ENCODE measurements at places on chromosomes 7 and 10.

DNA sequence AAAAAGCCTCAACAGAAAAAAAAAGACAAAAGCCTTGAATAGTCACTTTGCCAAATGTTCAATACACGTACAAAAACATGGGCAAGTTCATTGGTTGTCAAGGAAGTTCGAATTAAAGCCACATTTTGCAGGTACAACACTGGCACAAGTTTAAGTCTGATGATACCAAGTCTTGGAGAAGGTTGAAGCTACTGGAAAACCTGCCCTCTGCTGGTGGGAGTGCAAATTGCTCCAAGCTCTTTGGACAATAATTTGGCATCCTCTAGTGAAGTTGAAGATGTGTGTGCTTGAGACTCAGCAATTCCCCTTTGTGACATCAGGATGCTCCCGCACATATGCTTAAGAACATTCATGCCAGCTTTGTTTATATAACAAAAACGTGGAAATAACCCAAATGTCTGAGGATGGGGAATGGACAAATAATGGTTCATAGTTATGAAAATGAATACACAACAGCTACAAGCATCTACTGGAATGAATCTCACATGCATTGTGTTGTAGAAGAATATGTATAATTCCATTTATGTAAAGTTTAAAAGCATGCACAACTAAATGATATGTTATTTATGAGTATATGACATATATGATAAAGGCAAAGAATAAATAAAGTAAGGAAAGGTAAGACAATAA, 120.0 kb upstream of the PLPP4 start:
- DNase-seq: peak; percentile 24

- no peak for DNase-seq
Measured at GRCh38 chr7:22182149-22182548, 174.8 kb downstream of the RAPGEF5 start.

DNA sequence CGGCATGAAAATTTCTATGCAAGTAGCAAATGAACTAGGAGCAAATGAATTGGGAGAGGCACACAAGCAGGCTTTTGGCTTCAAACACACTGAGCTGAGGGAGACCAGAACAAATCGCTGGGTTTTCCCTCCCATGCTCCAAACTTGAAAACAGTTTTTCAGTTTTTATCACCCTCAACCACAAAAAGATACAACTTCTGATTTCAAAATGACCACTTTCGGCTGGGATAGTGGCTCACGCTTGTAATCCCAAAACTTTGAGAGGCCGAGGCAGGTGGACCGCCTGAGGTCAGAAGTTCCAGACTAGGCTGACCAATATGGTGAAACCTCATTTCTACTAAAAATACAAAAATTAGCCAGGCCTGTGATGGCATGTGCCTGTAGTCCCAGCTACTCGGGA, 9.0 kb upstream of the CHUK start:
- no peak for DNase-seq

DNA sequence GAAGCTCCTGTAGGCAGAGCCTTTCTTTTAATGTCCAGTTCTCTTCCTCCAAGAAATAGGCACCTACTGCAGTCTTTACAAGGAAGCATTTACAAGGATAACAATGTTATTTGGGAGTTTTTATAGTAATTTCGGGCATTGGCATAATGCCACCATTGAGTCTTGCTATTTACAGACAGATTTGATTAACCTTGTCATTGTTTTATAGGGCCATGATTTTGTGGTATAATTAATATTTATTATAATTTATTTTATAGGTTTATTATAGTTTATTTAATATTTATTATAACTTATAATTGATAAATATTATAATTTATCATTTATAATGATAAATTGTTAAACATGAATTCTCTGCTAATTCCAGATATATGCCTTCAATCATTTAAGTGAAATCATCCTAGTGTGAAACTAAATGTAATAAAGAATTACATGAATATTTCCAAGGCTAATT, 573 bp upstream of the POT1 start:
- no peak for DNase-seq

GRCh38 chr7:21967598-21968003, 21.9 kb upstream of the CDCA7L start:
- no peak for DNase-seq

DNA sequence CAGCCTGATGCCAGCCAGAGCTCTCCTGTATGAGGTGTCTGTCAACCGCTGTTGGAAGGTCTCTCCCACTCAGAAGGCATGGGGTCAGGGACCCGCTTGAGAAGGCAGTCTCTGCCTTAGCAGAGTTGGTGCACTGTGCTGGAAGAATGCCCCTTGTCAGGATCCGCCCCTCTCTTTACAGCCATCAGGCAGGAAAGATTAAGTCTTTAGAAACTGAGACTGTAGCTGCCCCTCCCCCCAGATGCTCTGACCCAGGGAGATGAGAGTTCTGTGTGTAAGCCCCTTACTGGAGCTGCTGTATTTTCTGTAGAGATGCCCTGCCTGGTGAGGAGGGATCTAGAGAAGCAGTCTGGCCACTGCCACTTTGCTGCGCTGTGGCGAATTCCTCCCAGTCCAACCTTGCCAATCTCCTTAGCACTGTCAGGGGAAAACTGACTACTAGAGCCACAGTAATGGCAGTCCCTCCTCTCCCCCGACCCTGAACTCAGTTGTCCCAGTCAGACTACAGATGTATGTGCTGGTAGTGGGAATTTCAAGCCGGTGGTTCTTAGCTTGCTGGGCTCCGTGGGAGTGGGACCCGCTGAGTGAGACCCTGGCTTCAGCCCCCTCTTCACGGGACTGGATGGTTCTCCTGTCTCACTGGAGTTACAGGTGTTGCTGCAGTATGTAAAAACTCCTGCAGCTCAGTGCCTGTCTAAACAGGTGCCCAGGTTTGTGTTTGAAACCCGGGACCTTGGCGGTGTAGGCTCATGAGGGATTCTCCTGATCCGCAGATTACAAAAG, 285.5 kb upstream of the ZWINT start:
- DNase-seq: no peak

- no peak for DNase-seq
Measured at GRCh38 chr7:96034940-96035727, 262.8 kb downstream of the DYNC1I1 start.

GRCh38 chr7:133987582-133987981, 139.6 kb upstream of the LRGUK start:
- DNase-seq: no peak

GRCh38 chr7:17495655-17496394, 197.4 kb downstream of the AHR start:
- DNase-seq: no peak

DNA sequence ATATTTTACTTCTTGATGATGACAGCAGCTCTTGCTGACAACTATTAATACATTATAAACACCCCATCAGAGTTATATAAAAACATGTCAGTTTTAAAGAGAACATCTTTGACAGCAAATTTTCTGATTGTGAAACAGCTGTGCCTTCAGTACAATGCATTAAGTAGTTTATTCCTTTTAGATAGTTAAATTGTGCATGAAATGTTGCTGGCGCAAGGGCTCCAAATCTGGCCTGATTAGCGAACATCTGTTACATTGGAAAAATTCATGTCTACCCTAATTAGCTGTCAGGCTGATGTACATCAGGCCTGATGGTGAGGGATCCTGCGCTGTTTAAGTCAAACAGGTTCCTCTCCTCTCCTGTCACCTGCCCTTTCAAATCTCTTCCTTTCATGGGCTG, 171.9 kb upstream of the SP8 start:
- DNase-seq: no peak

DNA sequence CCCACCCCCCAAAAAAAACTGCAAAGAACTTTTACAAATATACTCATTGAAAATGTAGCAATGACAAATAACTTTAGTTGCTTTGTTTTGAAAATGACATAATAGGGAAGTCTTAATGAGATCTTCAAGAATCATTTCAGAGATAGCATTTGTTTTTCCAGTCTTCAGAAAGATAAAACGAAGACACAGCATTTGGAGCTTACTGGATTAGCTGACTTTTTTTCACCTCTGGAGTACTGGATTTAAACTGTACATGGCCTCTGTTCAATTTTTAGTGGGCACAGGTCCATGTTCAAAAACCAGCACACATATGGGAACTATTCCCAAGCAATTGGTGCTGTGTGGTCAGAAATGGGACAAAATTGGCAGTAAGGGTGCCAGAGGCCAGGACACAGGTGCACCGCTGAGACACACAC, 3.9 kb downstream of the RAB11FIP2 start:
- no peak for DNase-seq

DNA sequence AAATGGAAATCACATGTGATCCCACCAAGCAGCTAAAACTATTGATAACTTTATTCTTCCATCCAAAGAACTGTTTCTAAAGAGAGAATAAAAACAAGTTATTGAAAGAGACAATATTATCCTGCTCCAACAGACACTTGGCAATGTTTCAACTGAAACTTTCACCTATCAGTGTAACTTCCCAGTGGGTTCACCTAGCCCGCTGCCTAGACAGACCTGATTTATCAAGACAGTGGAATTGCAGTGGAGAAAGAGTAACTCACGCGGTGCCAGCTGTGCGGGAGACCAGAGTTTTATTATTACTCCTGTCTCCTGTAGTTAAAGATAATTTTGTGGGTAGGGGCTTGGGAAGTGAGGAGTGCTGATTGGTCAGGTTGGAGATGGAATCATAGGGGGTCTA, 199.8 kb downstream of the AHR start:
- DNase-seq: no peak
